ENCODE measurements at places on chromosomes 3 and 15.

- DNase-seq = no peak
These were observed 499.4 kb downstream of the ROBO1 start for GRCh38 chr3:79268422-79268821.

DNA sequence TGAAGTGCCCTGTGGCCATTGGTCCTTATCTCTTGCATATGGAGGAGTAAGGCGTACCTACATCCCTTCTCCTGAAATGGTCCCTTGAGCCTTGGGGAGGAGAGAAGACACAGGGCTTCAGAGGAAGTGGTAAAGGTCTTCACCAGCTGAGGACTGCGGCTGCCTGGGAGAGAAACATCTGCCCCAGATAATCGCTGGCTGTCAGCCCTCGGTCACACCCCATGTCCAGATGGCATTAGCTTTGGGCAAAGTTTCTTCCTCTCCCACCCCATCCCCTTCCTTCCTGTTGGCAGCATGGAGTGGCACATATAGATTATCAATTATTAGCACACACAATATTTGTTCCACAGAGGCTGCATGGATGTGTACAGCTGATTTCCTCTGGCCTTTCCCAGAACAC is 61.6 kb downstream of the LRTM1 start:
- DNase-seq = no peak

DNA sequence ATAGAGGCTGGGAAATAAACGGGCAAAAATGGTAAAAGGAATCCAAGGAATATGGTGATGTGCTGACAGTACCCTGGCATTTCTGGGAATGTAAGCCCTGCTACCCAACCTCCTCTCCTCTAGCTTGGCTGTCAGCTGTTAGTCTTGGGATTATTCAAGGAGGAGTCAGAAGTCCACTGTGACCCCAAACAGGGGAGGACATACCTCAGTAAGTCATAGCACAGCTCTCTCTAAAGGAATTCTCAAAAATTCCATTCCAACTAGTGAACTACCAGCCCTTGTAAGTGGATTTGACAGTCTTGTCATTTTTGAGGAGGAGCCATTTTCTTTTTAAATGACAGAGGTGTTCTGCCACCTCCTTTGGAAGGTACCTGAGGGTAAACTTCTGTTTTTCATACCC is 207.5 kb downstream of the PDCD6IP start:
- DNase-seq = peak; percentile 34

- no peak for DNase-seq
These were observed 113.2 kb downstream of the EPHB1 start for GRCh38 chr3:134908271-134908670.

- DNase-seq = no peak
These were observed 712 bp downstream of the RTF1 start for GRCh38 chr15:41417418-41418195.

- DNase-seq = no peak
These were observed 49.2 kb downstream of the SPATA12 start for GRCh38 chr3:57109437-57110199.

DNA sequence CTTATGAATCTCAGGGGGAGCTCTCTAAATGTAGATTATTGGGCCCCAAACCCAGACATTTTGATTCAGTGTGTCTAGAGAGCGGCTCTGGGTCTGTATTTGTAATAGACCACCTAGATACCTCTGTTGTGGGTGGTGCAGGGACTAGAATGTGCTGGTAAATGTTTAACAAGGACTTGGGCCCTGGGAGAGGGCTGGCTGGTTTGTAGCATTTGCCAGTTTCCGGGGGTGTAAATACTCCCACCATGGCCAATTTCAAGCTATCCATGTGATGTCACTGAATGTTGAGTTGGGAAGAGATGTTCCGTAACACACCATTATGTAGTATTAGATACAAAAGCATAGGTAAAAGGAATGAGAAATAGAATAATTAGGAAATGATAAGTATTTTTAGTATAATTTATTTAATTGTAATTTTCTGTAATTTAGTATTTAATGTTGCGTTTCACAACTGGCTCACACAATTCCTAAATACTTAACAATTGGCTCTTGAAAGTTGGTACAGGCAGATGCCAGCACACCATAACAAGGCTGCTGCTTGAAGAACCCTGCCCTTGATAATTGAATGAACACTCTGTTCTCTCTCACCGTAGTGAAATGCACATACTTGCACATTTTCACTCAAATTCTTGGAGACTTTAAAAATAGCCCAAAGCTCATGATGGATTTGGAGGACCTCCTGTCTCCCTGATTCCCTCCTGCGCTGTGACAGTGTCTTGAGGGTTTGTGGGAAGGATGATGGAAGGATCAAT is 359.2 kb upstream of the PROK2 start:
- DNase-seq = no peak

DNA sequence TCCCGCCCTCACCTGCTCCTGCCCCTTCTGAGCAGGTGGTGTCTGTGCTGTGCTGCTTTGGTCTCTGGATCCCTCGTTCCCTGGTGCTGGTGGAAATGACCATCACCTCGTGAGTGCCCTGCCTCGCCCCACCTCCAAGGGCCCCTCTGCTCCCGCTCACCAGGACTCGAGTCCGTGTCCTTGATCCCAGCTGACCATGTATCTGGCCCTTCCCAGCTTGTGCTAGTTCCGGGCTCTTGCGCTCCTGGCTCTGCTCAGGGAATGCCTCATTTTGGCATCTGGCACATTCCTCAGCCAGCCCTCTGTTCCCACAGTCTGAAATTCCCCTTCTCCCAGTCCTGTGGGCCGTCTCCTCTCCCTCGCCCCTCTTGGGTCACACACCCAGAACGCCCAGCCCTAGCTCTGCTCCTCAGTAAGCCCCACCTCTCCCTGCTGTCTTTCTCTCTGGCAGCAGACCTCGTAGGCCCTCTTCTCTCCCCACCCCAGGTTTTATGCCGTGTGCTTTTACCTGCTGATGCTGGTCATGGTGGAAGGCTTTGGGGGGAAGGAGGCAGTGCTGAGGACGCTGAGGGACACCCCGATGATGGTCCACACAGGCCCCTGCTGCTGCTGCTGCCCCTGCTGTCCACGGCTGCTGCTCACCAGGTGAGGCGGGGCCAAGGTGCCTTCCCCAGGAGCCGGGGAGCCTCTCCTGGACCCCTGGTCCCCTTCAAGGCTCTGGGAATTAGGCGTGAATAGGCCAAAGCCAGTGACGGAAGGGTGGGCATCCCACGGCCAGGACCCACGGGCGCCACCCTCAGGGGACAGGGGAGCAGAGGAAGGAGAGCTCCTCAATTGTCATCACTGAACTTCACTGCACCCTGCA is 11.5 kb downstream of the SLC51A start:
- DNase-seq = no peak

GRCh38 chr3:43259626-43260025 is 26.7 kb upstream of the SNRK start:
- DNase-seq = no peak

All from RCC 7860 (cell line).